Stimulated activated CD8-positive, alpha-beta memory T cell treated with anti-CD3 and anti-CD28 coated beads, Interleukin-15, amount 100 ng/mL, for 24 hours (primary cell): ENCODE measurements at places on chromosomes 11 and 22.

DNA sequence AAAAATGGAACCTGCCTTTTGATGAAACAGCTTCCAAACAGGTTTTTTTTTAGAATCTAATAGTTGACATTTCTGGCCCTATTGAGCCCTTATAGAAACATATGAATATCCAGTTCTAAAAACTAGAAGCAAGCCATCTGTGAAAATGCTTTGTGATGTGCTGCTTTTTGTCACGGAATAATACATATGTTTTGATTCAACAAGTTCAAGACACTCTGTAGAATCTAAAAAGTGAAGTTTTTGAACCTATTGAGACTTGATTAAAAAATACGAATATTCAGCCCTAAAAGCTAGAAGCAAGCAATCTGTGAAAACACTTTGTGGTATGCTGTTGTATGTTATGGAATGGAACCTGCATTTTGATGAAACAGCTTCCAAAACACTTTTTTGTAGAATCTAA lies 106.7 kb upstream of the VPREB1 start:
- no peak for DNase-seq

GRCh38 chr11:132095230-132096131 lies 725.1 kb downstream of the NTM start:
- no peak for DNase-seq

DNA sequence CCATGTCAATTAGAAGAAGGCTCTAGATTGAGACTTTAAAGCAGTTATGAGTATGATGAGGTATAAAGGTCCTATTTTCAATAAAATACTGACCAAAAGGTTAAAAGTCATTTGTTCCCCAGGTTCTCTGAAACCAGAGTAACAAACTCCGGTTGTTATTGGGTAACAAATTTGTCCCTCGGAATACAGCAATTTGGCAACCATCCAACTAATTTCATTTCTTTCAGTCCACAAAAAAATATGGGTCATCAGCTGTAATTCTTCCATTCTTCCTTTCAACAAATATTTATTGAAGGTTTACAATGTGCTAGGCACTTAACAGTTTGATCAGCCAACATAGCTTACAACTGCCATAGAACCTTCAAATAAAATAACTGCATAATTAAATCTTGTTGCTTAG lies 79.9 kb downstream of the TTC28 start:
- DNase-seq, result no peak

DNA sequence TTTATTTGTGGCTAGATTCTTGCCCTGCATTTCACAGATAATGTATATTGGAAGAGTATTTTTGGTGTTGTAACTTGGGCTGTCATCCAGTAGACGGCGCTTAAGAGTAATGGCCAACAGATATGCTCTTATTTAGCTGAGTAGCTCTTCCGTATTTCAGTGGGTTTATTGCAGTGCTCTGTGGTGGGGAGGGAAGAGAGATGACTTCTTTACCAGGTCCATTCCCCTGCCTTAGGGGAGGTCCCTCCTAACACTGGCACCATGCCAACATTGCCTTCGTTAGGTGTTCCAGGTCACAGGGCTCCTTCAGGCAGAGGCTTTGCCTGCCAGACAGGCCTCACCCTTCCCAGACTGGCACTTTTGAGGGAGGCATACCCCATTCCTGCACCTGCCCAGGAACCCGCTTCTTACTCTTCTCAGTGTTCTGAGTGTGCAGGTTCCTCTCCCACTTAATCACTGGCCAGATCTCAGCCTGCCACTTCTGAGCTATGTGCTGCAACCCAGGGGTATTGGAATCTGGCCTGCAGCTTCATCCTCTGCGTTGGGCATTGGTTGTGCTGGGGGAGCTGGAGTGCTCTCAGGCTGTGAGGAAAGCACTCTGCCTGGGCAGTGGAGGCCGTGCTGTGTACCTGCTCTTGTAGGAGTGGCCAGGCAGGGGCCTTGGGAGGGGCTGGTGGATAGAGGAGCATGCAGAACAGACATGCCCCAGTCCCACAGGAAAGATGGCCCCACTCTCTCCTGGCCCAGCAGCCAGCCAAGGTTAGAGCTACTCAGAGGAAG lies 29.4 kb upstream of the SLN start:
- no peak for DNase-seq

GRCh38 chr11:502288-503178 lies 4.5 kb downstream of the RNH1 start:
- DNase-seq, result no peak

GRCh38 chr11:132844956-132845696 lies 687.2 kb downstream of the OPCML start:
- no peak for DNase-seq

- no peak for DNase-seq
Observed at GRCh38 chr11:27129686-27130085, 89.1 kb downstream of the BBOX1 start.

- DNase-seq, result no peak
Observed at GRCh38 chr11:8070417-8071115, 10.4 kb upstream of the TUB start.
